Anterior cingulate cortex (tissue), 58 donors: ENCODE measurements at places on chromosomes 4 and X.
A peak's percentile ranks its signal among the peaks of the same experiment; 100 is the strongest.

GRCh38 chr4:100605144-100605543 is 87.3 kb upstream of the EMCN start:
- no peak for DNase-seq

DNA sequence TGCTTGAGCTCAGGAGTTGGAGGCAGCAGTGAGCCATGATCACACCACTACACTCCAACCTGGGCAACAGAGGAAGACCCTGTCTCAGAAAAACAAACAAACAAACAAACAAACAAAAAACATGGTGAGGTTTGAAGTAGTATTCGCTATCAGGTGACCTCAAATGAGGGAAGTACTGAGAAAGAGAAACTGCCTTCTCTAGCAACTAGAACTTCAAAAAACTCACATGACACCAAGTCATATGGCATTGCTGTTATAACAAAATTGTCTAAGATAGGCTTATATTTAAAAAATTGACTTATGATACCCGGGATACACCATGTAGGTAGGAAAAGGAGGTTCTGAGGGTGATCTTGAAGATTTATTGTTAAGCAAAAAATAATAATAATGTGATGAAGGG is 10.3 kb downstream of the MPP1 start:
- DNase-seq, result no peak

DNA sequence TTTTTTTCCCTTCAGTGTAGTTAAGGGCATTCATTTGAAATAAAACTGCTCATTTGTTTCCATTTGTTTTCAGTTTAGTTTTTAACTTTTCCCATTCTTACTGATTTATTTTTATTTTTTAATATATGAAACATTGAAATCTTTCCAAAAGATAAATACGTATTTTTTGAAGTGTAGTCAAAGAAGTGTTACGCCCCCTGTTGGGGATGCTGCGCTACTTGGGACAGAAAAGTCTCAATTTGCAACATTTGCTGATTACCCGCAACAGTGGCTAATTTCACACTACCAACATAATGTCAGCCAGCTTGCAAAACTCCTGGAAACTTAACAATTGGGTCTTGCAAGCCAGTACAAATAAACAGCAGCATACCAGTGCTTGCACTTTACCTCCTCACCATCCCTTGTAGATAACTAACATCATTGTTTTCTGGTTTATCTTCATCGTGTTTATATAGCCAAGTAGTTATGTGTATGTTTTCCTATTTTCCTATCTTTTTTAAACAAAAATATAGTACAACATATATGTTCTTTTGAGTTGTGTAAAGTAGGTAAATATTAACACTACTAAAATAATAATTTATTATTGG is 158.6 kb downstream of the STPG2 start:
- no peak for DNase-seq

DNA sequence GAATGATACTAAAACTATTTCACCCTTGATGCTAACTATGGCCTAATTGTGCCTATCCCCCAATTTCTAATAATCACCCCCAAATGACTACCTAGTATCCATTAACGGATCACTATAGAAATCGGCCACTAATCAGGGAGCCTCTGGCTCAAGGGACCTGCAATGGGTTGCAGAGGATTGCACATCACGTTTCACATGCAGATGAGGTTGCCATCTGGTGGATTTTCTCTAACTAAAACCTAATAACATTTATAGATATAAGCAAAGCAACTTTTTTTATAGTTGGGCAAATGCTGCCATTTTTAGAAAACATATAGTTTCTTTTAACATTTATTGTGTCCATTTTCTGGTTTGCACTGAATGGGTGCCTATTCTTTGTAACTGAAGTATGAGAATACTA is 28.3 kb upstream of the ALG13 start:
- no peak for DNase-seq

GRCh38 chrX:72609313-72609712 is 36.7 kb upstream of the HDAC8 start:
- DNase-seq, result no peak

GRCh38 chrX:155086202-155086840 is 15.0 kb downstream of the BRCC3 start:
- no peak for DNase-seq

- no peak for DNase-seq
These were observed 21.4 kb downstream of the PTPN13 start for GRCh38 chr4:86615501-86615900.

GRCh38 chr4:3355266-3355748 is 62.5 kb downstream of the RGS12 start:
- no peak for DNase-seq

GRCh38 chr4:179719766-179720450 is 2277.7 kb upstream of the AGA start:
- no peak for DNase-seq

DNA sequence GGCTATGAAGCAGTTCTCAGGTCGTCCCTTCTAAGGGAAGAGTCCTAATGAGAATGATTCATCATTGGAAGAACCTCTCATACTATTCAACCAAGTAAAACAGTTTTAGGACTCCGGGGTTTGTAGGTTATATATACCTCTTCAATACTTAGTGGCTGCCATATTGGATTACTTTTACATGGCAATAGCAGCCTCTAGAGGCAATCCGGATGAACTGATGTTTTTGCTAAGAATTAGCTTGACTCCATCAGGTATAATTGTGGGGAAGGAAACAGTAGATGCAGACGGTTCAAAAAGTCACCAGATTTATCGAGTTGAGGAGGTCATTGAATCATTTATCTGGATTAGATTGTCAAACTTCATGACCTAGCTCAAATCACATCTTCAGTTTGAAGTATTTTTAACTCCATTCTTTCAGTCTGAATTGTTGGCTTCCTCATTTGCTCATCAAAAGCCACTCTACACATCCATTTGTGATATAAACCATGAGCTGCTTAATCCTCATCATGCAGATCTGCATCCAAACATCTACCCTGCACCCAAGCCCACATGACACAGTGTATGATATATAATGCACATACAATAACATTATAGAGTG is 28.4 kb downstream of the GUCY1B1 start:
- DNase-seq, result no peak

GRCh38 chr4:111013846-111014245 is 391.0 kb upstream of the PITX2 start:
- DNase-seq, result no peak

- peak; percentile 2 for DNase-seq
These were observed 126.7 kb upstream of the MBNL3 start for GRCh38 chrX:132615391-132616131.

DNA sequence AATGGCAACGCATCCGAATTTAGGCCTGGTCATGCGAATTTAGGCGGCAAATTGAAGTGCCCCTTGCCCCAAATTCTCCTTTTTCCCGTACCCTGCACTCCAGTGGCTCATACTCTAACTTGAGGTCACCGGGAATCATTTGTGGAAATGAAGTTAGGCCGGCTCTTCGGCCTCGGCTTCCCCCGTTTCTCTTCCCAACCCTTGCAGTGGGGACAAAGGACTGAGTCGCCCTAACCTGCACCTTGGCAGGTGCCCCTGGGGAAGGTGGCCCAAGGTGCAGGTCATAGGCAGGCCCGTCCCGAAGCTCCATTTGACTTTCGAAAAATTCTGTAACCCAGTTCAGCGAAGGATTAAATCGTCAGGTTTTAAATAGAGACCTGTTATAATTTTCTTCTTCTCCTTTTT is 811 bp downstream of the SRD5A3 start:
- no peak for DNase-seq

GRCh38 chr4:1367936-1368289 is 20.9 kb downstream of the UVSSA start:
- no peak for DNase-seq

- no peak for DNase-seq
These were observed 111.2 kb downstream of the ELOVL6 start for GRCh38 chr4:110087070-110087708.

- no peak for DNase-seq
These were observed 63.0 kb upstream of the ZXDB start for GRCh38 chrX:57528670-57529255.

GRCh38 chrX:63471004-63471403 is 119.9 kb upstream of the SPIN4 start:
- no peak for DNase-seq

DNA sequence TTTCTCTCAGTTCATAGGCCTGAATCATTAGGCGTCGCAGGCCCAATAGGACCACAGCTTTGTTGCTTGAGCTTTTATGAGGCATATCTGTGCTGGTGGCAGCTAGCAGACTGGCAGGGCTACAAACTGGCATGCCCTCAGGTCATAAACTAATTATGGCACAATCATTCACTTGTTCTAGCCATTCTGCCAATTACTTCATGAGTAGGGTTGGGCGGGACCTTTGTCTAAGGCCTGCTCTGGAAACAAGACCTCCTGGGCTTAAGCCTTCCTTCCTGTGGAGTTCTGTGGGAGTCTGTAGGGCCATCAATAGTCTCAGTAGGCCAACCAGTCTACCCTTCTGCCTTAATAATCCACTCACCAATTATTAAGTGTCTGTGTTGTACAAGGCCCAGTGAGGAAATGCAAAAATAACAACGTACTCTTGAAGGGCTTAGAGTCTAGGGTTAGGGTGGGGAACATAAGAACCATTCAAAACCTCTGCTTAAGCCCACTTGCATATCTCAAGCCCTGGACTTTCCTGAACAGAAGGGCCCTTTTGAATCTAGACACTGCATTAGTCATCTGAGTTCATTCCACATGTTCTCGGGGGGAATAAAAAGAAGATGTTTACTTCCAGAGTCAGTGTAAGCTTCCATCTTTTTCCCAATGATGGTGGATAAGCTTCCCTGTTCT is 44.5 kb downstream of the SHROOM4 start:
- DNase-seq, result peak; percentile 14

DNA sequence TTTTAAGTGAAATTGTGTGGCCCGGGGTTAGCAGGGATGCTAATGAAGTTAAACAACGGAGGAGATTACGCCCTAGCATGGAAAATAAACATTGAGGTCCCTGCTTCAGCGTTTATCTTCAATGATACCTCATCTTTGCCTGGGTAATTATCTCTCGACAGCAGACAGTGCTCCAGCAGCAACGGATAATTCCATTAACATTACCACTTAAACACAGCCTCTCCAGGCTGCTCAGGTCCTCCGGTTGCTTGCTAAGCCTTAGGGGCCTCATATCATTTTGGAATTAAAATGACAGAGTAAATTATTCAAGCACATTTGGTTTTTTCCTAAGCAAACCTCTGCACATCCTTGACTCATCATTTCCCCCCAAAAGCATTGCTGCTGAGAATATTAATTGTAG is 281.5 kb upstream of the KLF3 start:
- no peak for DNase-seq

DNA sequence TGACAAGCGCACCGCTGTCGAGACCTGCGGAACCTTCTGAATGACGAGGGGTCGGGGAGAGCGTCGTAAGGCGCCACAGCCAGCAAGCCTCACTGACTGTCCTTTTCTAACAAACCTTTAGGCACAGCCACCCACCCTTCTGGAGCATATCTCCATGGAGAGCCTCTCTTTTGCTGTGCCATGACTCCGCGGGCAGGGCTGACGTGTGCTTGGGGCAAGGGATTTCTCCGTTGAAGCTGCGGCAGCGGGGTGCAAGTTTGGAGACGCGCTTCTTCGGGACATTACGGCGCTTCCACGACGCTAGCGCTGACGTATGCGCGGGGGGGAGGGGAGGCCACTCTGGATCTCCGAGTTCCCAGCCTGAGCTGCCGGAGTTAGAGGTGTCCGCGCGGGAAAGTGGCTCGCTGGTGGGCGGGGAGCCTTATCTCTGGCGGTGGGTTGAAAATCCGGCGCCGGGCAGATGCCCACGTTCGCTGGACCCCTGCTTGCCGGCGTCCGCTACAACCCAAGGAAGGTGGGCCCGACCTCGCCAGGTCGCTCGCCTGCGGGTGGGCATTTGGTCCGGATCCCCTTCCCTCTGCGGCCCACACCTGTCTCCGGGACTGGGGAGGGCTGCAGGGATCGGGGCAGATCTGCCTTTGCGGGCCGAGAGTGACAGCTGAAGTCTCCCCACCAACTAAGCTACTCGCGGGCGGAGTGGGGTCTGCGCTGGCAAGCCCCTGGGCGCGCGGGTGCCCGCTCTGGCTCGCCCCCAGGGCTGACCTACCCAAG is 543 bp upstream of the SLC10A7 start:
- peak; percentile 83 for DNase-seq

DNA sequence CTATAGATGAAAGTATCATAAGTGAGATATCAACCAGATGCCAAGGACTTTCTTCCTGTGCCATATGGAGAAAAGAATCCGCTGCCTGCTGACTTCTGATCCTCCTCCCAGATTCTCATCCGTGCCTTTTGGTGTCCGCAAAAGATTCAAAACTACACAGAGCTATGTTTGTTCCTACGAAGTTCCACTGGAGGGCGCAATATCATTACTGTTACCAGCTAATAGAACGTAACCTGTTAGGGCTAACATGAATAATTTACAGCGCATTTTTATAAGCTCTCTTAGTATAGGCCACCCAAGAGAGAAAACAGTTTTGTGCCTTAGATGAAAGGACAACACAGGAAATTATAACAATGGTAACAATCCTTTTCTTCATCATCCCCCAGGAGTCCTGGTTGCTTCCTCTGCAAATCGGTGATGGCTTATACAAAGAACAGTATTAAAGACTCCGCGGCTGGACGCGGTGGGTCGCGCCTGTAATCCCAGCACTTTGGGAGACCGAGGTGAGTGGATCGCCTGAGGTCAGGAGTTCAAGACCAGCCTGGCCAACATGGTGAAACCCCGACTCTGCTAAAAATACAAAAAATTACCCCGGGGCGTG is 22.8 kb upstream of the CENPVL3 start:
- no peak for DNase-seq

DNA sequence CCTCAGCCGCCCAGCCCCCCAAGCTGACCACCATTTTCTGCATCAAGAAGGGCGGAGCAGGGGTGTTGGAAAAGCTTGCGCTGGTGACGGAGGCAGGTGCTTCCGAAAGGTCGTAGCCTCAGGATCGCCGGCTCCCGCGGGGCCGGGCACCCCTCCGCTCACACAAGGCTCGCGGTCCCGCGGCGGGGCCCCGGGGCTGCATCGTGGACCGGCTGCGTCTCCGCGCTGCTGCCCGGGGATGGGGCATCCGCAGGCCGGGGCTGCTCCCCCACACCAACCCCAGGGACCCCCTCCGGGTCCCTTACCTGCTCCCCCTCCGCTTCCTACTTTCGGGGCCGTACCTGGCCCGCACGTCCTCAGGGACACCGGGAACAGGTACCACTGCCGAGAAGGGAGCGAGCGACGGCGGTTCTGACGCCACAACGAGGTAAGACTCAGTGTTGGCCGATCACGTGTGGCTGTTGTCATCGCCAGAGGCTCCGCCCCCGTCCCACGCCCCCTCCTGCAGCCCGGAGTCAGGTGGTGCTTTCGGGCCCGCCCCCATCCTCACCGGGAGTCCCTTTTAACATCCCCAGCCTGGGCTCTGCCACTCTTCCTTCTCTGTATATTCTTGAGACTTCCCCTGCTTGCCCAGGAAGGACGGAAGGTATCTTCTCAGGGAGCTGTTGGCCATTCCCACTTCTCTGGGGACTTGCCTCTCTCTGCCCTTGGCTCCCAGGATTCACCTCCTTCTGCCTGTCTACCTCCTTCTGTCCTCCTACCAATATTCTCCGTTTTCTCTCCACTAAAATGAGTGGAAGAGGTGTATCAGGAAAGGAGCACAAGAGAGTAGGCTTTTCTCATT is at the start of gene BEX2:
Gene BEX2, minus strand, starts transcription at position 436 of the 844 bp plus-strand sequence. CDS start 1,014 bp downstream, outside the sequence.
- peak; percentile 51 for DNase-seq

DNA sequence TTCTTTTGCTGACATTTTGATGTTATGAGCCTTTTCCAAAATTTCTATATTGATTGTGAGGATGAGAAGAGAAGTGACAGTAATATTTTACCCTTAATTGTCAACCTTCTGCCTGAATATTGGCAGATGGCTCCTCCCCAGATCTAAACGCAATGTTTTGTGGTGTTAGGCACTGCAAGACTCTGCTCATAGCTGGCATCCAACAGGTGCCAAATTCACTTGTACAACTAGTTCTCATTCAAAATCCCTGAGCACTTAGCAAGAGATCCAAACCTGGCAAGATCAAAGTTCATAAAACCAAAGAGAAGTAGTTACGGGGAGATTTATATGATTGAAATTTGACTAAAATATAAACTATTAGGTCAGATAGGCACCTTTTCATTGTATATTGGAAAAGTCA is 901.7 kb upstream of the INTU start:
- no peak for DNase-seq
